ENCODE measurements at places on chromosomes 2 and 18. TPM values are rescaled to one million over a fixed set of nuclear protein-coding genes. Genes with fewer than 3 reads are reported as not detected.

DNA sequence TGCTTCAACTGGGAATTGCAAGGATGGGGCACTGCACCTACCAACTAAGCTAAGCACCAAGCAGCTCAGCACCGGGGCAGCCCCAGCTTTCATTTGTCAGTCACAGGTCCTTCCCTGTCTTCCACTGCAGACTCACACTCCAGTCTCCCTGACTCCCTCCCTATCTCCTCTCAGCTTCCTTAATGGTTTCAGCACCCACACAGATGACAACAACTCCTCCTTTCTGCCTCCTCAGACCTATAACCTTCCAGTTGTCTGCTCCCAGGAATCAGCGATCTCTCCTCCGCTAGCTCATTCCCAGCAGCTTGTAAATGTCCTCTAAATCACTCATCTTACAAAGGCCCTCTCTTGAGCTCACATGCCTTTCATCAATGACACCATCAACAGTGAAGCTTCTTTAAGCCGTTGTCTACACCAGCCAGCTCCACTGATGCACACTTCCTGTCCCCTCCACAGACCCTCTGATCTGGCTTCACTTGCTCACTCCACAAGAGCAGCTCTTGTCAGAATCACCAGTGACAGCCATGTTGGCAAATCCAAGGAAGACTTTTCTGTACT is 32.1 kb downstream of the CLASP1 start:
- no peak for DNase-seq

GRCh38 chr2:62343636-62344337 is 147.9 kb downstream of the B3GNT2 start:
- DNase-seq, result no peak

DNA sequence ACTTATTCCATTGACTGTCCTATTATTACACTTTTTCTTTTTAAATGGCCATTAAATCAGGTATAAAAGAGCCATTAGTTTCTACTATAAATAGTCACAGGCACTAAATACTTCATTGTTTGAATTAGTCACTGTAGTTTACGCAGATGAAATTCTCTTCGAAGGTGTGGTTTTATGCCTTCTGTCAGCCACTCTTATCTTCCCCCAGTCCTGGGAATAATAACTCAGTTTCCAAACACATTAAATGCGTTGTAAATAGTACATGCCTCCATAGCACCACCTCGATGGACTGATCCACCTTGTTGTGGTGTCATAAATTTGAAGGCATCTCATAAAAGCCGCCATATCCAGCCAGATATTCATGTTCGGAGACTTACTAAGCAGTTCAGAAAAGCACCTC is 72.1 kb upstream of the PARD3B start:
- DNase-seq, result no peak

GRCh38 chr18:68874361-68874760 is 76.5 kb downstream of the CCDC102B start:
- no peak for DNase-seq

The FER1L5 gene
- total RNA-seq, result not detected

DNA sequence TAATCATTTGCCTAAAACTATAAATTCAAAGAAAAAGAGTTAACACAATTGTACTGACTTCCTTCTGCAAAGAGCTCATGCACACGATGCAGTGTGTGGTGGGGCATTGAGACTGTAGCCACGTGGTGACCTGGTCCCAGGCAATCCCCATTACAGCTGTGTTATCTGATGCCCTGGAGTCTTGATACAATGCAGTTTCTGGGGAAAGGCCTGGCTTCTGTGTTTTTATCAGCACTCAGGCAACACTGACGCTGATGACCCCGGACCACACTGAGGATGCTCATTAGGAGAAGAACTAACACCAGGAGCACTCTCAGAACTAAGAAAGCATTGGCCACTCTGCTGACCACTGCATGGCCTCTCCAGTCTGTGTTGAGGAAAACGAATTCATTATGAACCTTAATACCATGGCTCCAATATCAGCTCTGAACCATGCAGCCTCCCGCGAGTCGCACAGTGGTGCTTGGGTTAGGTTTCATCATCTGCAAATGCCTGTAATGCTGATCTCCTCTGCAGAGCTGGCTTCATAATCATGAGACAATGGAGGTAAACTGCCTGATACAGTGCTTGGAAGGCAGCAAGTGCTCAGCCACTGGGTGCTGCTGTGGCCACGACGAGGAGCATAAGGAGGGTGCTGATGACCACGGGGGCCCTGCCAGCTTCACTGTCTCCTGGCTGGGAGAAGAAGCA is 218.5 kb downstream of the MYT1L start:
- no peak for DNase-seq

The AGAP1 gene
- 18.1 TPM for total RNA-seq

DNA sequence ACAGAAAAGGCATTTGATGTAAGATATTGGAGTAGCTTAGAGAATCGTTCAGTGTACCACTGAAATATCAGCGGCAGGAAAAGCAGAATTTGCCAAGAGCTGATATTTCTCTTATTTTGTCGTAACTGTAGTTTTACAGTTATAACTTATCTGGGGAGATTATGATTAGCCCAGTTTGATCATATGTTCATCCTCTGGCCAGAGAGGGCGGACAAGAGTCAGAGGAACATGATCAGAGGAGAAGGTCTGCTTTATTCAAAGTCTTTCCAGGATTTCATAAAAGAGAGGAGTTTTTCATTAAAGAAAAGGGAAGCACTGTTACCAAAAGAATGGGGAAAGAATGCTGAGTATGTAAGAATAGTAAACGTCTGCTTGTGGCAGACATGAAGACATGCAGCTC is 1655.6 kb downstream of the DPP10 start:
- no peak for DNase-seq

The C2orf15 gene
- 0.27 TPM for total RNA-seq

- no peak for DNase-seq
Measured at GRCh38 chr2:238645095-238645494, 202.8 kb upstream of the TWIST2 start.

The XRCC5 gene
- 284 TPM for total RNA-seq

DNA sequence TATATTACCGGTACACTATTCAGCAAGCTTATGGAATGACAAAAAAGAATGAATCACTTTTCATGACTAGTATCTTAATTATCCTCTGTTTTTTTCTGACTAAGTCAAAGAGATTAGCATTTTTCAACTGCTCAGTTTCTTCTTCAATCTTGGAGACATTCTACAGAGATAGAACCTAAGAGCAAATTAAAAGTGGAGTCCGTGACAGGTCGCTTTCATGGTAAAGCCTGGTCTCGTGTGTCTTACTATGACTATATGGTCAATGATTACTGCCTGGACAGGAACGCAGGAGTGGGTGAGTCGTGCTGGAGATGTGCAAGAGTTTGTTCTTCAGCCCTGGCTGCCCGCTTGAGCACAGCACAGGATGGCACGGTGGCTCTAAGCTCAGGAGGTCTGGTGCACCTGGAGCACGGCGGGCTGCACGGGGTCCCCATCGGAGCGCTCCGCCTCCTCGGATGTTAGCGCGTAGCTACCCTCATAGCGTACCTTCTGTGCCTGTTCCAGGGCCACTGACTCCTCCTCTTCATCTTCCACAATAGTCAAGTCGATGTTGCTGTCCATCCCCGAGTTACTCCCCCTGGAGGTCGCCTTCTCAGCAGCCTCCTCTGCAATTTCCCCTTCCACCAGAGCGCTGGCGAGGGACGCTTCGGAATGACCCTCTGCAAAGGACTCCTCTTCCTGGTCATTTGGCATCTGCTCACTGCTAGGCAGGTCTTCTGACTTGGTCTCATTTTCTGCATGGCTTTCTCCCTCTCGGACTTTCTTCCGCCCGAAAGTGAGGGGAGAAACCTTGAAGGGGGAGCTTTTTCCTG is 11.1 kb downstream of the CAVIN2 start:
- no peak for DNase-seq

DNA sequence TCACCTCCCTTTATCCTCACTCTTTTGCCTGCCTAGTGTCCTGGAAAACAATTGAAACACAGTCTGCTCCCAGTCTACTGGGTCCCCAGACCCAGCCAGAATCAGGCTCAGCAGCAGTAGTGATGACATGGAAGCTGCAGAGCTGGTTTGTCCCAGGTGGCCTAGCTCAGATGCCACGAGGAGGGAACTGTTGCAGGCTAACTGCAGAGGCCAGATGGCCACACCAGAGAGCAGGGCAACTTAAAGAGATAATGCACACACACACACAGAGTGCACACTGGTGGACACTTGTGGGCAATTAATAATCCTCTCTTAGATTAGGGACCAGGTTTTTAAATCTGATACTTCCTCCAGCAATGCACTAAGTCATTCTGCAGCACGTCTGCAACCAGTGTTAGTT is 42.4 kb downstream of the GYPC start:
- DNase-seq, result no peak

- no peak for DNase-seq
Measured at GRCh38 chr2:118325321-118325955, 237.2 kb downstream of the INSIG2 start.

GRCh38 chr2:26136451-26136850 is 36.4 kb upstream of the GAREM2 start:
- DNase-seq, result no peak

The IL36B gene
- total RNA-seq, result not detected

DNA sequence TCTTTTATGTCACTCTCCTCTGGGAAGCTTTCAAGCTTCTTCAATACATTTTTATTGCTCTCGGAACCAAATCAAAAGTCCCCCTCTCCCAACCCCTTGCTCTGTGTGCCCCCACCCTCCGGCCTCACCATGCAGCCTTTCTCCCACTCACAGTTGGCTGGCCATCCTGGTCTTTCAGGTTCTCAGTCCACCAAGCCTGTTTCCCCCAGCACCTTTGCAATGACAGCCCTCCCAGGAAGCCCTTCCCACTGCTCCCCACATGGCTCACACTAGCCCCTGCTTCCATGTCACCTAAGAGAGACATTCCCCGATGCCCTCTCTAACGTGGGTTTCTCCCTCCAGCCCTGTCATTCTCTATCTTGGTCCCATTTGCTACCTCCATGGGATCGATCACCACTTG is 266.6 kb downstream of the SRBD1 start:
- no peak for DNase-seq

DNA sequence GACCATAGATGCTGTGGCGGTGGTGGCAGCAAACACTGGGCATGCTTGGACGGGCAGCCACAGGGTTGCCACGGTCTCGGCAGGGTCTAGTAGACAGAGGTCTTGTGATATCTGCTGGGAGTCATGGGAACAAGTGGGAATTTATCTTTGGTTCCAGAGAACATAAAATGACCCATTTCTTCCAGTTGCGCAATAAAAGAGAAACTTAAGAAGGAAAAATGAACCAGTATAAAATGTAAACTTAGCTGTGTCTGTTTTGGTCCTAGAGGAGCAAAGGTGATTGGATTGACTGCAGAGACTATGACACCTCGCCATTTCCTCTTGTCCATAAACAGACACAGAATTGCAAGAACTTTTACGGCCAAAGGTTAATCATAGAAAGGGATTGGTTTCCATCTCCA is 132.6 kb upstream of the RBBP8 start:
- DNase-seq, result no peak

DNA sequence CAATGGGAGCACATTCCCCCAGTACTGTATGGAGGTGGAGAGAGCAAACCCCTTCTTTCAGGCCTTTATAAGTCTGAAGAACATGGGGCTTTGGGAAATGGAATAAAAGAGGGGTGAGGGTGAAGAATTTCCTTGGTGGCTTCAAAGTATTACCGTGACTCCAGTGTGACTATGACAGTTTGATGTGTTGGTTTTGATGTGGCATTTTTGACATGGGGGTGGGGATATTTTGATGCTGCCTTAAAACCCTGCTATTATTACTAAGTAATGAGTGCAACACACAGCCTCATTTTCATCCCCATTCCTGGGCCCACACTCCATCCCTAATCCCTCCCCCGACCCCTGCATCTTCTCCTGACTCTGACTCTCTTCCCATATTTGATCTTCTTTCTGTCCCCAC is 23.6 kb downstream of the QPCT start:
- DNase-seq, result no peak

The VSNL1 gene
- not detected for total RNA-seq

The SERPINB5 gene
- total RNA-seq, result 64.9 TPM

The CXCR1 gene
- not detected for total RNA-seq

The ASPRV1 gene
- 0.12 TPM for total RNA-seq

DNA sequence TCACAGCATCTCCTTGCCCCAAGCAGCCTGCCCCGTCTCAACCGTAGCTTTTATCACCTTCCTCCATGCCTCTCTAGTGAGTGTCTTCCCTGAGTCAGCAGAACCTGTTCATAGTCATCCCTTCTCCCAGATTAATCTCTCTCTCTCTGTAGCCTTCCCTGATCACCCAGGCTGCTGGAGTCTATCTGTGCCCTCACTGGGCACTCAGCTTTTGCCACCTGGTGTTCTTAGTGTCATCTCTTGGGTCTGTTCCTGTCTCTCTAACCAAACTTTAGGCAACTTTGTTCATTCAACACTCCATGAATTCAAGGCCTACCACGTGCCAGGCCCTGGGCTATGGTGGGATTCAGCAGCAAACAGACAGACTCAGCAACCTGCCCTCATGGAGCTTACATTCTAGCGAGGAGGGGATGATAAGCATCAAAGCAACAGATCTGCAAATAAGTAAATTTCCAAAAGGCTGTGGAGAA is 159.1 kb downstream of the SMAD7 start:
- no peak for DNase-seq

The TCF7L1 gene
- not detected for total RNA-seq

DNA sequence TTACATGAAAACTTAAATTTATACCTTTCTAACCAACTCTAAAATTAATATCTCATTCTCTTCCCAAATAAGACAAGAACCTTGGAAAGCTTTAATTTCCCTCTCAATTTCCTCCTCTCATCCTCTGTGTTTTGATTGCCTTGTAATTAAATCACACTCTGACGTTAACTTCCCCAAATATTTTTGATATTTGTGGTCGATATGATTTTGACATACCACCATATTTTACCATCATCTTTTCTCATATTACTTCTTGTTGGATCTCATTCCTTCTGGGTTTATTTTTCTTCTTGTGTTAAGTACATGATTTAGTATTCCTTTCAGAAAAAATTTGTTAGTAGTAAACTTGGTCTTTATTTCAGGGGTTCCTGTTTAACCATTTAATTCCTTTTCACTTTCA is 69.6 kb downstream of the RDH14 start:
- DNase-seq, result no peak

- DNase-seq, result no peak
Measured at GRCh38 chr2:128549646-128550260, 231.1 kb upstream of the HS6ST1 start.

DNA sequence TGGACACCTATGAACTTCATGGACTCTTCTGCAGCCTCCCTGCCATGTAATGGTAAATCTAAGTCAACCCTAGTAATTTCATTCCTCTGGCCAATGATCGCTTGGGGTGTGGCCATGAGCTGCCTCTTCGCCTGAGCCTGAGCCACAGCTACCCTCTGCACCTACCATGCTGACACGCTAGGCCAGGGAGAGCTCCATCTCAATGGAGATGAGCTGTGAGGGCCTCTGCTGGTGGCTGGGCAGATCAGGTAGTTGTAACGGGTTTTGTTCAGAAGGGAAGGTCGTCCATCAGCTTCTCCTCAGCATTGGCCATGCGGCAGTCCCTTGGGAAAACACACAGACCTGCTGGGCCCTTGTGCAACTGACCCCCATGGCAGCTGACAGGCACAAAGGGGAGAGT is 24.4 kb downstream of the MPHOSPH10 start:
- DNase-seq, result peak; percentile 11

The GPR155 gene
- total RNA-seq, result 2.2 TPM

The UGT1A10 gene
- total RNA-seq, result not detected

The ITM2C gene
- 36.2 TPM for total RNA-seq

The SERPINB4 gene
- total RNA-seq, result not detected

The LYPD1 gene
- 32.4 TPM for total RNA-seq

The DHRS9 gene
- not detected for total RNA-seq

- DNase-seq, result no peak
Measured at GRCh38 chr2:54942373-54942772, 107.9 kb downstream of the RTN4 start.
